NCI-H446 (cell line): ENCODE measurements at places on chromosomes 7 and 10.

DNA sequence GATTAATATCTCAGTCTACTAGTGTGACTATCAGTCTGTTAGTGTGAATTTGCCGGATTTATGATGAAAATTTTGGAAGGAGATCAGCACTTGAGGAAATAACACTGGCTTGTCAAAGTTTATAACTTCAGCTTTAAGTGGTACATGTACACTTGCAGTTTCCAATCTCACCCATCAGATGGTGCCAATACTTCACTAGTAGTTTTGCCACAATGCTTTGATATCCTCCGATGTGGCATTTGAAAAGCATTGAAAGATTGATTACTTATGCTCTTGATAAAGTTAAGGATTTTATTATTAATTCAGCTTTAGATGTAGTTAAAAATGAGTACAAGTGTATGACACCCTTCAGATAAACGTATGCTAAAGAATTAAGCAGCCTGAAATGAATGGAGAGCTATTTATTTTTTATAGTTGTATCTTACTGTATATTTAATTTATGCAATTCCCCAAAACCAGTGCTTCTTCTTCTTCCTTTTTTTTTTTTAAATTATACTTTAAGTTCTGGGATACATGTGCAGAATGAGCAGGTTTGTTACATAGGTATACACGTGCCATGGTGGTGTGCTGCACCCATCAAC is 98.2 kb downstream of the ANLN start:
- peak; percentile 78 for DNase-seq

- DNase-seq, result no peak
Measured at GRCh38 chr7:85673876-85674275, 487.0 kb upstream of the SEMA3D start.

DNA sequence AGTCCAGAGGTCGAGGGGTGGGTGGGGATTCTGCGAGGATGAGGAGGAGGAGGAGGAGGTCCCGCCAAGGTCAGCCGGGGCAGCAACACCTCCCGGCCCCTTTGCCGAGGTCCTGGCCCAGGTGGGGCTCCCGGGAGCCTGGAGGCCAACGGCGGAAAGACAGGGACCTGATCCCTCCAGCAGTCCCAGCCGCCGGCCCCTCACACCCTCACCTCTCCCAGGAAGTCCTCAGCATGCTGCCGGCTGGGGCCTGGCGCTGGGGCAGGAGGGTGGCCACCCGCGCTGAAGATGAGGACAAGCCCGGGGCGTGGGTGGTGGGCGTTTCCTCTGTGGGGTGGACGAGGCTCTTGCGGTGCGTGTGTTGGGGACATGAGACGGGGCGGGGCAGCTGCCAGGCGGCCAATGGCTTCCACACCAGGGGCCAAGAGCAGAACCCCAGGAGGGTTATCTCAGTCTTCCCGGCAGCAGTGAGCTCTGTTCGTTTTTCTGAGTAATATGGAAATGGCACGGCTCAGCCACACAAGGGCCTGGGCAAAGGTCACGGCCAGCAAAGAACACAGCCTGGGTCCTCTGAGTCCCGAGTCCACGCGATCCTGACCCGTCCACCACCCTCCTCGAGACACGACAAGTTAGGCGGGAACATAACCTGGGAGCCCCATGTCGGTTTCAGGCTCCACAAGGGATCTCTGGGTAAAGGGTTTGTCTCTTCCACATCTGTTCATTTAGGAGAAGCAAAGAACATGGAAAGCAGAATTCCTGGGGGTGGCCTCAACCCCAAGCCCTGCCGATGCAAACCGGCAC is 82.9 kb upstream of the PDGFA start:
- DNase-seq, result no peak

GRCh38 chr10:33412241-33412640 is 77.8 kb upstream of the NRP1 start:
- no peak for DNase-seq

- DNase-seq, result no peak
Measured at GRCh38 chr7:94650147-94651051, 5.5 kb downstream of the SGCE start.

DNA sequence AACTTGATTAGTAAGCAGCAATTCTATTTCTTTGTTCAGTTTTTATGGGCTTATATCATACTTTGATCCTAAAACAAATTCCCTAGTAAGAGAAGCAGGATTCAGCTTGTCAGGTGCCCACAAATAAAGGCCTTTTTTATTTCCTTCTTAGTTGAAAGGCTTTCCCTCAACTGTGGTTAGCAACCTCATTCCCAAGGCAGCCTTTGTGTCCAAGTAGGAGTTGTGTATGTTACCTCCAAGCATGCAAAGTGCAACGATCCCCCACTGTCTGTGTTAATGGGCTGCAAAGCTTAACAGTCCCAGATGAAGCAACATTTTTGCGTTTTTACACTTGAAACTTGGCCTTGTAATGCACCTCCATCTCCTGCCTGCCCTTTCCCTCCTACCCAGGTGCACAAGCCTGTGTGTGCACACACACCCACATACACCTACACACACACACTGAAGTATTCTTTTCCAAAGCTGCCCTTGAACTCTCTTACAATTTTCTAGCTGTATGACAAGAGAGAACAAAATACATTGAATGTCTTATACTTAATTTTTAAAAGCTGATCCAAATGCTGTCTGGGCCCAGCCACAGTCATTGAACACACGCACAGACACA is 278.2 kb downstream of the SNX13 start:
- no peak for DNase-seq

- no peak for DNase-seq
Measured at GRCh38 chr10:90695915-90696676, 161.7 kb downstream of the HTR7 start.

DNA sequence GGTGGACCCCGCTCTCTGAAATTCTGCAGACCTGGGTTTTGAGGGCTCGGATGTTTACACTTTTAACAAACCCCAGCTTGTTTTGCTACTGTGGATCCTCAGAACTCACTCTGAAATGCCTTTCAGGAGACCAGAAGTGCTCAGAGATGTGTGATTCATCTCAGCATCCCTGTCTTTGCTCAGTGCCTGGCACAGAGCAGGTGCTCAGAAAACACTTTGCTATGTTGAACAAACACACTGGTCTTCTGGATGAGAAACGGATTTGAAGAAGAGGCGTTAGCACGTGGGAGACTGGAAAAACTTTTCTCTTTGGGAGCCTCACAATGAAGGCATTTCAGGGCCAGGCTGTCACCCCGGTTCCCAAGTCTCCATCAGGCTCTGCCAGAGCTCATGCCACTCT is 53.3 kb downstream of the SH3PXD2A start:
- DNase-seq, result no peak

- DNase-seq, result no peak
Measured at GRCh38 chr7:511476-512145, 8.0 kb downstream of the PDGFA start.

- no peak for DNase-seq
Measured at GRCh38 chr10:8054244-8054493, 319 bp upstream of the GATA3 start.

- no peak for DNase-seq
Measured at GRCh38 chr10:94376865-94377264, 14.1 kb upstream of the NOC3L start.

GRCh38 chr7:44765579-44766415 is 17.1 kb downstream of the ZMIZ2 start:
- DNase-seq, result no peak

GRCh38 chr10:12051241-12051640 is 8.6 kb upstream of the UPF2 start:
- no peak for DNase-seq

DNA sequence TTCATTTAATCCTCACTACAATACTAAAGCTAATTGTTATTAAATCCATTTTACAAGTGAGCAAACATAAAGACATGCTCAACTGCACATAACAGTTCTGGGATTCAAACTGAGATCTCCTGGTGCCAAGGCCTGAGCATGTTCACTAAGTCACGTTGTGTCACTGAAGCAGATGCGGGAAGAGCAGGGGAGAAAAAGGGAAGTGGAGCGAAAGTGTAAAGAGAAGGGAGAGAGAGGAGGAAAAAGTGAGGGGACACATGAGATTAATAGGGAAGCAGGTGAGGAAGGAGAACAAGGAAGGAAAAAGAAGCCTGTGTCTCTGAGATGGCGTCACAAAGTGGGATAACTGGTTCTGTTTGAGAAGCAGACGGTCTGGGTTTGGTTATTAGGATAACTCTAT is 38.9 kb upstream of the KAT6B start:
- DNase-seq, result no peak

DNA sequence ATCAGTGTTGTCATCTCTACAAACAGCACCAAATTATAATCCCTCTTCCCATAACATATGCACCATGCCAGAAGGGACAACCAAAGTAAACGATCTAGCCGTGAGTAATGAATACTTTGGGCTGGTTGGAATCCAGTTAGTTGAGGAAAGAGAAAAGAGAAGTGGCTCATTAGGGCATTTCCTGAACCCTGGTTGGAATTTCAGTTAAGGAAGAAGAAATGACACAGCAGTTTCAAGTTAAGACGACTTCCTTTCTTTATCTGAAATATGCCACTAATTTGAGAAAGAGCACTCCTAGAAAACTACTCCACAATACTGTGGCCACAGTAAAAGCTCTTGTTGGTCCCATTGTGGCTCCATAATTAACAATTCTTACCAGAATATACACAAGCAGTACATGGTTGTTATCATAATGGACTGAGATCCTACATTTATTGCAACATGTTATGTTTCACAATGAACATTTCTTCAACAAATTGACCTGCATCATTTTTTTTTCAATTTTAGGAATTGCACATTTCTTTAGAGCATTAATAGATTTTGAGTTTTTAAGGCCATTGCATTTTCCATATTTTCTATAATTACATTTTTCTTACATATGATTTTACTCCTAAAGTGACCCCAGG is at the start of gene TFEC:
Gene TFEC, minus strand, starts transcription at position 113 of the 626 bp plus-strand sequence. CDS start 46,322 bp downstream, outside the sequence.
- no peak for DNase-seq

- no peak for DNase-seq
Measured at GRCh38 chr10:11921800-11922392, 98.7 kb downstream of the PROSER2 start.

DNA sequence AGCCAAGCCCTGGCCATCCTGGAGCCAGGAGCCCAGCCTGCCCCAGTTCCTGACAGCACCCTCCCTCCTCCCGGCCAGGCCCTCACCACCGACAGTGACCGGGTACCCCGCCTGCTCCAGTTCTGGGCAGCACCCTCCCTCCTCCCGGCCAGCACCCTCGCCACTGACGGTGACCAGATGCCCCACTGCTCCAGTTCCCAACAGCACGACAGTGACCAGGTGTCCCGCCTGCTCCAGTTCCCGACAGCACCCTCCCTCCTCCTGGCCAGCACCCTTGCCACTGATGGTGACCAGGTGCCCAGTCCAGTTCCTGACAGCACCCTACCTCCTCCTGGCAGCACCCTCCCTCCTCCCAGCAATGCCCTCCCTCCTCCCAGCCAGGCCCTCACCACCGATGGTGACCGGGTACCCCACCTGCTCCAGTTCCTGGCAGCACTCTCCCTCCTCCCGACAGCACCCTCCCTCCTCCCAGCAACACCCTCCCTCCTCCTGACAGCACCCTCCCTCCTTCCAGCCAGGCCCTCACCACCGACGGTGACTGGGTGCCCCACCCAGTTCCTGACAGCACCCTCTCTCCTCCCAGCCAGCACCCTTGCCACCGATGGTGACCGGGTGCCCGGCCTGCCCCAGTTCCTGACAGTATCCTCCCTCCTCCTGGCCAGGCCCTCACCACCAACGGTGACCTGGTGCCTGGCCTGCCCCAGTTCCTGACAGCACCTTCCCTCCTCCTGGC is 40.3 kb downstream of the VIPR2 start:
- DNase-seq, result no peak

DNA sequence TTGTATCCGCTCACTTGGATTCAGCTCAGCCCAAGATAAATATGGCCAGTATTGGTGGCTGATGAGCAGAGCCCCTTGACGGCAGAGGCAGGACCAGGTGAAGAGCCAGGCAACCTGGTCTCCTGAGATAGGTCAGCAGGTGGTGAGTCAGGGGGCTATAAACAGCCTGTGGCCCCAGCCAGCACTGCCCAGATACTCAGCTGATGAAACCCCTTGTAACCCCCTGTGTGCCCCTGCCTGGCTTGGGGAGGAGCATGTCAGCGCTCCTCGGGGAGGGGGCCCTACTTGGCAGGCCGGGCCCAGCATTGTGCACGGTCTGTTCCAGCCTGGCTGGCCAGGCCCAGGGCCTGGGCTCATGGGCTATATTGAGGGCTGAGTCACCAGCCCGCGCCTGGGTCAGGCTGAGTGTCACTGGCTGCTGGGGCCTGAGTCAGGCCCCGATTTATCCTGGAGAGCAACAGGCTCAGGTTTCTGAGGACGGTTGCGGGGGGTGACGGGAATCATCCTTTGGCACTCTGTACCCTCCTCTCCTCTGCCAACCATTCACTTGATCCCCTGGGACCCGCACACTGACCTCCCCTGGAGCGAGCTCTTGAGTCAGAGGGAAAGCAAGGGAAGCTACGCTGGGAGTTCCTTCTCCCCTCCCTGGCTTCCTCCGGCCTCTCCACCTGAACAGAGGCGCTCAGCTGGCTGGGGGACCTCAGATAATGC is 2.8 kb upstream of the FLNC start:
- DNase-seq, result no peak

- no peak for DNase-seq
Measured at GRCh38 chr7:26441611-26442277, 150.1 kb downstream of the SNX10 start.

- peak; percentile 31 for DNase-seq
Measured at GRCh38 chr7:25098096-25099046, 26.7 kb downstream of the CYCS start.

DNA sequence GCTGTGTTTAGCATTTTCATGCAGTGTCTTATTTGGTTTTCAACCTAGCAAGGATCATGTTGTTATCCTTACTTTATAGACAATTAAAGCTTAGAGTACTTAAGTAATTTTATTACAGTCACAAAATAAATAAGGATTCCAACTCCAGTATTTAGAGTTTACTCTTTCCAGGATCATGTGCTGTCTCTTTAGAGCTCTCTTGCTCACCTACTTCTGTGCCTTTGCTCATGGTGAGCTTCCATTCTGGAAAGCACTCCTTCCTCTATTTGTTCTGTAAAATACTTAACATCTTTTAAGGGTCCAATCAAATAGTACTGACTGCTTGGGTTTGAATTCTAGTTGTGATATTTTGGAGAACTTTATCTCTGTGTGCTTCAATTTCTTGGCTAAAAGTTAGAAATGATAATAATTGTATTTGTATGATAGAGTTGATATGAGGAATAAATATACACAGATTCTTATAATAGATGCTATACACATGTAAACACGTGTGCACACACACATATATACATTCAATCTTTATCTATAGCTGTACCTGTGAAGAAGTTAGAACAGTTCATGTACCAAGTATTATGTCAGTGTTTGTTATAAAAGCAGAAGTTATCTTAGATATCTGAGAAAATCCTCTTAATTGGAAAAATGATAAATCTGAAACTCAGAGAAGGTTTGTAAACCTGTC is 18.2 kb upstream of the CALCR start:
- DNase-seq, result no peak
